EL (cell line): ENCODE measurements at places on chromosomes 4 and X.

DNA sequence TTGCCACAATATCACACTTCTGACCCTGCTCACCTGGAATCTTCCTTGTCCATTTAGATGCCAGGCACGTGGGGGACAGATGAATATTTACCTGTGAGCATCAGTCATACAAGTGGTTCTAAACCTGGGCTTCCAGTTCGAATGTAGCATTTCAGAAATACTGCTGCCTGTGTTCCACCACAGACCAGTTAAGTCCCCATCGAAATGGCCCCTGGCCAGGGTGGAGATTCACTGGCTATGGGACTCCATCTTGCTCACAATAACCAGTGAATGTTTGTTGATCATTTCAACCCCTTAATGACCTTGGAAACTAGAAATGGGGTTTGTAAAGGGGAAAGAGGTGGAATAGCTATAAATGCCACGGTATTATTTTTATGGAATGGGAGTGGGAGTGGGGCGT is 73.8 kb downstream of the CLDN34 start:
- DNase-seq, result no peak

GRCh38 chr4:139453041-139453370 is 915 bp upstream of the RAB33B start:
- DNase-seq, result no peak

GRCh38 chr4:13673167-13673566 is 45.6 kb upstream of the BOD1L1 start:
- DNase-seq, result no peak

- peak; percentile 4 for DNase-seq
Observed at GRCh38 chr4:189202869-189203271, 737.8 kb upstream of the FRG1 start.

GRCh38 chr4:1711055-1711570 is 1.0 kb downstream of the SLBP start:
- no peak for DNase-seq

GRCh38 chr4:26936284-26937065 is 75.8 kb downstream of the STIM2 start:
- DNase-seq, result peak; percentile 31

GRCh38 chr4:81546777-81547176 is 75.1 kb upstream of the RASGEF1B start:
- DNase-seq, result no peak

- peak; percentile 7 for DNase-seq
Observed at GRCh38 chr4:81030061-81030980, at the start of gene BMP3. BMP3 (plus strand) TSS chr4:81030708; CDS start chr4:81031285, 577 bp downstream.

GRCh38 chrX:100417681-100418080 is 7.6 kb upstream of the PCDH19 start:
- DNase-seq, result no peak

GRCh38 chr4:39655876-39656275 is 17.2 kb upstream of the SMIM14 start:
- no peak for DNase-seq

DNA sequence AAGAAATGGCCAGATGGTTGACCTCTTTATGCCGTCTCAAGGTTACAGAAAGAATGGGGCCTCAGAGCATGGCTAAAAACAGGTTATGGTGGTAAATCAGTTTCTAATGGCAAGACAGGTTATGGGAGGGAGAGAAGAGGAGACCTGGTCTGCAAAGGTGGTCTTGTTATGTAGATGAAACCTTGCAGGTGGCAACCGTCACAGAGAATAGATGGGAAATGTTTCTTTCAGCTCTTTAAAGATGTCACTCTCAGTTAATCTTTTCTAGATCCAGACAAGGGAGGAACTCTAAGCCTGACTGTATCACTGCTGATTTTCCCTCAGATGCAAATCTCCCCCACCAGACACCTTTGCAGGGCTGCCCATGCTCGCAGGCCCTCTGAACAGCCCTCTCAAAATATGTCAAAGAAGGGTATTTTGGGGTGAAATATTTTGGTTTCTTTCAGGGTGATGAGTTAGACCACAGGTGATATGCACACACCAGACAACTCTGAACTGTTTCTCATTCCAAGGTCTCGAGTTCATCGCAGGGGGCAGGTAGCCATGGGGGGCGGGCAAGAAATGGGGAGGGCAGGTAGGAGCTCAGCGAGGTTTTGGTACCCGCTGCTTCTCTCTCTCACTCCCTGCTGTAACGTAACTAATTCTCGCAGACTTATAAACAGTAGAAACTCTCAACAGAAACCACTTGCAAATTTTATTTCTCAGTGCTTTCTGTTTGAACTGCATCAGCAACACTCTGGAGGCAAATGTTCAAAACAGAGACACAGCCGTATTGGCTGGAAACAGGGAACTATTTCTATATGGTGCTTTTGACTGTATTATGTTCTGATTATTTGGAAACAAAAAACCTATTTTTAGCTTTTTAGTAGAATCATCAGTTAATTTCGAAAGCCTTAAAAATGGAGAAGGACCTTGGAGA is 32.4 kb downstream of the CASP3 start:
- no peak for DNase-seq

GRCh38 chr4:3756343-3757059 is 9.7 kb upstream of the ADRA2C start:
- DNase-seq, result no peak

DNA sequence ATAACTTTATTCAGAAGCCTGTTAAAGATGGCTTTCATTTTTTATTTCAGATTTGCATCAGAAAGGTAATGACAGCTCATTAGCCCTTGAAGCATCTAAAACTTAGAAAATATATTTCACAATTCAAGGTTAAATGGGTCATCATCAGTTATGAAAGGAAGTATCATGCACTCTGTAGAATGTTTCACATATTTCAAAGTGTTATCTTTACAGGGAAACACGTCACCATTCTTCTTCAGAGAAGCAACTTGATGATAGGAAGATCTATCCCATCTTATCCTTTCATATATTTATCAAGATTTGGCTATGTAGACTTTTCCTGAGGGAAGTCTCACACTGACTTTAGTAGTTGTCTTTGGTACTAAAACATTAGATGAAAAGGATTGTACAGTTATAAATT is 277.8 kb downstream of the TENM3 start:
- no peak for DNase-seq

GRCh38 chr4:104901438-104901837 is 245.2 kb upstream of the TET2 start:
- DNase-seq, result no peak

DNA sequence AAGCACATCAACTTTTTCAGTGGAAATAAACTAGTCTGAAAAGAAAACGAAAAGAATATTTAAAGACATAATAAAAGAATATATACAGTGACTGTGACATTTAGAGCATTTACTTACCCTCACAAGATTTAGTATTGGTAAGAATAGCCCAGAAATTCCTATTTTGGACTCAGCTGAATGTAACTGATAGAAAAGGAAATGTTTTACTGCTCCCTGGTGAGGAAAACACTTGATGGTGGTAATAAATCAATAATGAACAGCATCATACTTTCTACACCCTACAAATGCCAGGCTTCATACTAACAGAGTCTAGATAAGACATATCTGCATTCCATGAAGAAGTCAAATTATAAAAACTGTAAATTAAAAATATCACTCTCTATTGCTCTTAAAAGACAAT is 753.5 kb upstream of the PCDH10 start:
- no peak for DNase-seq

- DNase-seq, result no peak
Observed at GRCh38 chr4:41181037-41181436, 33.3 kb downstream of the APBB2 start.

DNA sequence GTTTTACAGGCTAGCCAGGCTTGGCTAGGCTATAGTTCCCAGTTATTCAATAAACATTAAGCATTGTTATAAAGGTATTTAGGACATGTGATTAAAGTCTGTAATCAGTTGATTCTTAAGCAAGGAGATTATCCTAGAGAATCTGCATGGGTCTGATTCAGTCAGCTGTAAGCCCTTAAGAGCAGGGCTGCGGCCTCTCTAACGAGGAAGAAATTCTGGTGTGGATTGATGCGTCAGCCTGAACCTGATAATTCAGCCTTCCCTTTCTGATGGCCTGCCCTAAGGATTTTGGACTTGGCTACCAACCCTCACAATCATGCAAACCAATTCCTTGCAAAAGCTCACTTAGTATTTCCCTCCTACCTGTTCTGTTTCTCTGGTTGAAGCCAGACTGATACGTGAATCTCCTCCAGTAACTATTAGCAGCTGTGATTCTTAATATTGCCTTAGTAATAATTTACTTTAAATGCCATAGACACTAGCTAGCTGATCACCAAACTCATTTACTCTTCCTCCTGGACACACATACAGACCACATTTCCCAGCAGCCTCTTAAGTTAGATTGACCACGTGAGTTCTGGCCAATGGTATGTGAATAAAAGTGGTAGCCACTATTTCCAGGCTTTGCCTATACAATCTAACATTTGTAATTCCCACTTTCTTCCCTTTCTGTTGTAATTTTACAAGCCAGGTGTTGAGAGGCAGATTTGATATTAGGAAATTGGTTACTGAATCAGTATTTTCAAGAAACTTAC is 678.0 kb upstream of the INTU start:
- no peak for DNase-seq

DNA sequence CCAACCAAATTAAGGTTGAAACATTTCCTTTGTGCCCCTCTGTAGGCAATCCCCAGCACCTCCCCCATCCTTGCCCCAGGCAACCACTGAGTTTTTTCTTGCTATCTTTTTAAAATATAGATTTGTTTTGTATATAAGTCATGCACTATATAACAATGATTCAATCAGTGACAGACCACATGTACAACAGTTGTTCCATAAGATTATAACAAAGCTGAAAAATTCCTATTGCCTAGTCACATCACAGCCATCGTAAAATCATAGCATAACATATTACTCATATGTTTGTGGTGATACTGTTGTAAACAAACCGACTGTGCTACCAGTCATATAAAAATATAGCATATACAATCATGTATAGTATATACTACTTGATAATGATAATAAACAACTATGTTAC is 211.9 kb upstream of the NRK start:
- DNase-seq, result no peak
